CD4-positive, alpha-beta T cell treated with Interferon gamma for 1 hour (primary cell): ENCODE measurements at places on chromosomes 3 and 15.

DNA sequence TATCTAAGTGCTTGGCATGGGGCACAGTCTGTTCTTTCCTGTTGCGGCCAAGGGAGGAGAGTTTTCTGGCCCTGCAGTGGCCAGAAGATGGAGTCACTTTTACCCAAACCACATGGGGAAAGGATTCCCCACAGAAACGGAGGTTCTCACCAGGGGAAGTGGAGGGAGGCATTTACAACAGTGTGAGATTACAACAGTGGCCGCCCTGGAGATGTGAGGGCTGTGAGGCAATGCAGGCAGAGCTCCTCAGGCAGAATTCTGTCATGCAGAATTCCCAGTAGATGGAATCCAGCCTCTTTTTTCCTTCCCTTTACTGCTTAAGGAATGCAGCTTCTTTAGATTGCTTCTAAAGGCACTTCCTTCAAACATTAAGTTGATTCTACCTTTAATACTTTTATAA is 83.1 kb downstream of the CACNA1D start:
- DNase-seq = no peak

- no peak for DNase-seq
Observed at GRCh38 chr15:99728916-99729315, 4.3 kb downstream of the LYSMD4 start.

- DNase-seq = no peak
Observed at GRCh38 chr3:55183201-55183600, 255.3 kb upstream of the LRTM1 start.

DNA sequence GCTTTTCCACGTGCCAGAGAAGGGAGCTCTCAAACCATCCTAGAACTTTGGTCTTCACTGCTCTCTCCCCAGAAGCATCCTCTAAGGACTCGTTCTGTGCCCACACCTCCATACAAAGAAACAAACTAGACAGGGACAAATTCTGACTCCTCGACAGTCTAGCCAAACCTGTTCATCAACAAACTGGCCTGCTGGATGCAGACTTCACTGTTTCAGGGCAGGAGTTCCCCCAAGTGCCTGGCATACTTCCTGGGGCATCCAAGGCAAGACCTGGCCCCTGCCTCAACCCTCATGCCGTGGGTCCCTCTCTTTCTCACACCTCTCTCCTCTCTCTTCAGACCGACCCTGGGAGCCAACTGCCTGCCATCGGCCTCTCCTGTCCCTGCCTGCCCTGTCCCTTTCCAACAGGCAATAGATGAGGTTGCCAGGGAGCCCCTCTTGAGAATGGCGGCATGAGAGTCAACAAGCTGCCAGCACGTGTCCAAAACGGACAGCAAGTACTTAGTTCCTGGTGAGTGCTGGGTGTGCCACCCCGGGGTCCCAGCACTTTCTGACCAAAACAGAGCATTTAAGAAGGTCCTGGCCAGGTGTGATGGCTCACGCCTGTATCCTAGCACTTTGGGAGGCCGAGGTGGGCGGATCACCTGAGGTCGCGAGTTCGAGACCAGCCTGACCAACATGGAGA is 79.1 kb upstream of the HES1 start:
- DNase-seq = no peak

GRCh38 chr3:143935678-143936077 is 35.9 kb upstream of the DIPK2A start:
- no peak for DNase-seq

DNA sequence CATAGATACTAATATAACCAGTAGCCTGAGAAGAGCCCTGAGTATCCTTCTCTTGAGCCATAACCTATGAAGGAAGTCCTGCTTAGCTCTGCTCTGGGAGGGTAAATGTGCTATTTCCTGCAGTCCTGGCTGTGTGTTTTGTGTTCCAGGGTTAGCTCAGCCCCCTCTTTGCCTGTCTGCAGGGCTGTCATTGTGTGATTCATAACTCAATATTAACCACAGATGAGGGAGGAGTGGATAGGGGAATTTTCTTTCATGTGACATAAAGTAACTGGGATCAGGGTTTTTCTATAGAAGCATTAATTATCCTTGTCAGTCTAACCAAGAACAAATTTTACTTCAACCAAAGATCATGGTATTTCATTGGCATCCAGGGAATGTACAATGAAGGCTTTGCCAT is 183.3 kb upstream of the ZBTB20 start:
- no peak for DNase-seq

- DNase-seq = no peak
Observed at GRCh38 chr3:197222937-197223370, 75.5 kb downstream of the DLG1 start.

GRCh38 chr3:59149166-59149565 is 99.3 kb upstream of the CFAP20DC start:
- DNase-seq = no peak

- peak; percentile 86 for DNase-seq
Observed at GRCh38 chr3:172129850-172130716, 90.7 kb downstream of the FNDC3B start.

DNA sequence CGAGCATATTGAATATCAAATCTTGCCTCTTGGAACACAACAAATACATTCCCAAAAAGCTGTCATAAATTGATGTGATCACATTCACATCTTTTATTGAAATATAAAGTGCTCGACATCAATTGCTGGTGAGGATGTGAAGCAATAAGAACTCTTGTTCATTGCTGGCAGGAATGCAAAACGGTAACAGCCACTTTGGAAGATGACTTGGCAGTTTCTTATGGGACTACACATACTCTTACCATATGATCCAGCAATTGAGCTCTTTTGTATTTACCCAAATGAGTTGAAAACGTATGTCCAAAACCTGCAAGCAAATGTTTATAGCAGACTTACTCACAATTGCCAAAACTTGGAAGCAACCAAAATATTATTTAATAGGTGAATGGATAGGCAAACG is 234.9 kb downstream of the CACNA2D3 start:
- no peak for DNase-seq

- peak; percentile 6 for DNase-seq
Observed at GRCh38 chr3:197428117-197428801, 127.5 kb downstream of the BDH1 start.

- DNase-seq = peak; percentile 8
Observed at GRCh38 chr3:40800343-40800742, 275.6 kb downstream of the ZNF621 start.

GRCh38 chr3:61448378-61448777 is 113.0 kb upstream of the PTPRG start:
- no peak for DNase-seq

DNA sequence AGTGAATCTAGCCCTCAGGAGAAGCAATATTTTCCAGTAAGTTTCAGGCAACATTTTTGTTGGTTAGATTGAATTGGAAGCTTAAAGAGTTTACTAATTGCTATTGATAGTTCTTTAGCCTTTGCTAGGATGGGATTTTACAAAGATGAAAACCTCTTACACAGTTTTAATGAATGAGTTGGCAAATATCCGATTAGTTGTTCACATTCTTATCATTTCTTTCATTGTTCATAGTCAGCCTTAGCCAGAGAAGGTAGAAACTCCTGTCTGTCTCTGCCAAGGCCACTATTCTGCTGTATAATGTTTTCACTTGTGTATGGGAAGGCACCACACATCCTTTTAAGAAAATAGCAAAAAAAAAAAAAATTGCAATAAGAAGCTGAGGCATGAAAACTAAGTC is 222.0 kb upstream of the MANF start:
- no peak for DNase-seq

DNA sequence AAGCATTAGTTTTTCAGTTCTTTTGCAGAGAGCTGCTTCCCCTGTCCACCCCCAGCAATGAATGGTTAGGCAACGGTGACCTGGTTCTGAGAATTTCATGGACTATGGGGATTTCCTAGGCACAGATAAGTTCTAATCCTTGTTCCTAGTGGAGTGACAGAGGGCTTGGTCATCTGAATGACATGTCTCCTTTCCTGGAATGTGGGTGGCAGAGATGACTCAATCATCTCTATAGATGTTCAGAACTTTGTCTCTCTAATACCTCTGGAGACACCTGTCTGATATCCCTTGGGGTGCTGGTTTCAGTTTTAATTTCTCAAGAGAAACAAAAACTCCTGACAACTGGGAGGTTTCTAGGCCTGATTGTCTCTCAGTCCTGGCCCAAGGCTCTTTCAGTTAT is 10.4 kb downstream of the PLA2G4E start:
- DNase-seq = no peak

- no peak for DNase-seq
Observed at GRCh38 chr3:47984075-47984728, 32.0 kb downstream of the MAP4 start.

DNA sequence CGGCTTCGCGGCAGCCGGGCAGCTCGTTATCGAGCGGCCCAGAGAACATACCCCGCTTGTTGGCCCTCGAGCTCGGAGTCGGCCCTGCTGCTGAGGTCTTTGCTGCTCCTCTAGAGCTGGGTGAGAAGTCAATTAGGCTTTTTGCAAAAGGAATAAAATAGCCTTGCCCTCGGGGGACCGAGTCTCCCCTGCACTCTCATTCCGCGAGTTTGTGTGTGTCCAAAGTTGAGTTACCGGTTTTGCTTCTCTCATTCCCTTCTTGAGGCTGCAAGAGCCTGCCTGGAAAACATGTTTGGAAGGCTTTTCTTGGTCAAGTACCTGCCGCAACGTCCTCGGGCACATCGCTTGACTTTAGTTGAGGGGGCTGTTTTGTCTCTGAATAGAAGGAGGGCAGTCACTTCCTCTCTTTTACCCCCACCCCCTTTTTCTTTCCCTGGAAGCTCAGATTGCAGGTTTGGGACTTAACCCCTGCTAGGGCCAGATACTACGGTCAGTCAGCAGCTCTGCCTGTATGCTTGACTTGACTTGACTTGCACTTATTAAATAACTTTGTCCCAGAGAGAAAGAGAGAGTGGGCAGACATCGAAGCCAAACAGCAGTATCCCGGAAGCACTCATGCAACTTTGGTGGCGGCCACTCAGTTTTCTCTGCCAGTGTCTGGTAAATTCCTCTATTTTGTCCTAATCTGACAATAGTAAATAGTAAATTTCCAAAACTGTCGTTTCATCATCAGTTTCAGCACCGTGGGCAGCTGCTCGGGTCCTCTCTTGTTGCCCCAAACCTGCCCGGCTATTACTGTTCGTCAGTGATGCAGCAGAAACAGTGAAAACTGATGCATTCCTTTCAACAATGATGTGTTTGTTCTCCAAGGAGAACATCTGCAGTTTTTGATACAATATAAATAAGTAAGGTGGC is 609 bp downstream of the RNF13 start:
- peak; percentile 4 for DNase-seq

DNA sequence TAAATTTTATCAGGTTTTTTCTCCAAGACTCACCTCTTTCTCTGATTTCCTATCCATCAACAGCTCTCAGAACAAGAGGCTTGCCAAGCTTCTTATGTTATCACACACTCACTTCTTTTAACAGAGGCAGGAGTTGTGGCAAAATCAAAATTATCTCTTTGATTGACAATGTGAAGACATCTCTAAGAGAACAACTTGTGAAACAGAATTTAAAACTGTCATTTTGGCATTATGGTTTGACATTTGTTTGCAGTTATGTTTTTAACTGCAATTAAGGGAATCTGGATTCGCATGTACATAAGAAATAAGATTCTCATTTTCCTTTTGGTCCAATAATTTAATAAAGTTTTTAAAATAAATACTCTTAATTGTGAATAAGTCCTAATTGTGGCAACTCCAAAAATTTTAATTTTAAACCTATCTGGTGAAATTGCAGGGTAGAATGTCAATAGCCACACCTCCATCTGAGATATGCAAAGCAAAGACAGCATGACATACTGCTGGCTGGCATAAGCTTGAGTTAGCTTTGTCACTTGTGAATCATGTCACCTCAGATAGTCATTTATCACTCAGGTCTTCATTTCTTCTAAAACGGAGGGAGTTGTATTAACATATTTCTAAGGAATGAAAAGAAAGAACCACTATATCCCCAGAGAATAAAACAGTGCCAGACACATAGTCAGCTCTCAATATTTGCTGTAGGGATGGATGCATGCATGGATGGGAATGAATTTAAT is 158.6 kb downstream of the CCNL1 start:
- no peak for DNase-seq

GRCh38 chr3:24129549-24129948 is 184.5 kb downstream of the NR1D2 start:
- no peak for DNase-seq

DNA sequence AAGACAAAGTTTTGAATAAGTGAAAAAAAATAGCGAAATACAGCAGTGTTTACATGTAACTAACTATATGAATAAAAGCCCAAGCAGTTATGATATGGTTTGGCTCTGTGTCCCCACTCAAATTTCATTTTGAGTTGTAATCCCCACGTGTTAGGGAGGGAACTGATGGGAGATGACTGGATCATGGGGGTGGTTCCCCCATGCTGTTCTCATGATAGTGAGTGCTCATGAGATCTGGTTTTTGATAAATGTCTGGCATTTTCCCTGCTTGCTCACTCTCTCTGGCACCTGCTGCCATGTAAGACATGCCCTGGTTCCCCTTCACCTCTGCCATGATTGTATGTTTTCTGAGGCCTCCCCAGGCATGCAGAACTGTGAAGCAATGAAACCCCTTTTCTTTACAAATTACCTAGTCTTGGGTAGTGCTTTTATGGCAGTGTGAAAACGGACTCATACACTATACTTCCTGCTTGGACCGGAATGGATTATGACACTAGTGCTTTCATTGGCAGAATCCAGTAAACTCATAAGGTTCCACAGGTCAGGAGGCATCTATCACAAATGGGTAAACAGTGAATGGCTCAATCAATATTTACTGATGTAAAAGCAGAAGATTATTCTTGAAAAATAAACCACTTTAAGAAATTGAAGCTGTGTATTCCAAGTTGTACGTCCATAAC is 192.1 kb downstream of the CBLB start:
- no peak for DNase-seq

GRCh38 chr3:5264093-5264600 is 76.6 kb downstream of the EDEM1 start:
- no peak for DNase-seq

DNA sequence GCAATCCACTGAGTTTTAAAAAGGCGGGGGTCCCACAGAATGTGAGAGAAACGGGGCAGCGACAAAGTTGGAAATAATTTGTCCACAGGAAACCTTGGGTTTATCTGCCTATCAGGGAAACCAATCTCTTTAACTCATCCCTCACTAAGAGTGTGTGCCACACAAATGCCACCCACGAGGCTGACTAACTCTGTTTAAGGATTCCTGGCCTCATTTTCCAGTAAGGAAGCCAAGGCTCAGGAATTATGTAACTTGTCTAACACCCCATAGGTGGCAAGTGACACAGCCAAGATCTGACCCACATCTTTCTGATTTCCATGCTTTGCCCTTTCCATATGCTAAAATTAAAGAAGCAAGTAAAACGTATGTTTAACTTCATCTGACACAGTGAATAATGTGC is 263.2 kb downstream of the CNTN3 start:
- no peak for DNase-seq
